RPMI7951 (cell line): ENCODE measurements at places on chromosomes 5 and 9. TPM values are rescaled to one million over a fixed set of nuclear protein-coding genes. Genes with fewer than 3 reads are reported as not detected.

DNA sequence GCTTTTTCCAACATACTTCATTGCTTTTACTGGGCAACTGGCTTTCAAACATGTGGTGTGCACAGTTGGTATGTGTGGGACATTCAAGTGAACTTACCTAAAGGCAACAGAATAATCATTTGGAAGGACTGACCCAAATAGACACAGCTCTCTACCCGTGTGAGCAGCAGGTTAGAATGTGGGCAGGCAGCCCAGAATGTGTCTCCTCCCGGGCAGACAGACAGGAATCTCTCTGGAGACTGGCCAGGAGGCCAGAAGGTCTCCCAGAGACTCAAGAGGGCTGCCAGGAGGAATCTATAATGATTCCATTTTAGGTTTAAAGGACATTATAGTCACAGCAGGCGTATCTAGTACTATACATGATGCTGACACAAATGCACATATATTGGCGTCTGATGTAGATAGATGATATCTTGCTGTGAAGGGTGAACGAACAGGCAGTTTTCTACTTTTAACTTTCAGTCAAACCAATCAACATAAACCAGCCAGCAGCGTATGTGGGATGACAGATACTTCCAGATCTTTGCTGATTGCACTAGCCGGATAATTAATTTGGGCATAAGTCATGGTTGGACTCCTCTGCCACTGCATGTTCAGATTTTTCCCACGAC lies 297.4 kb upstream of the ZNF608 start:
- DNase-seq, result peak; percentile 96

Gene FOXI1
- not detected in 2 replicates for total RNA-seq

GRCh38 chr9:27117489-27118135 lies 8.6 kb downstream of the TEK start:
- peak; percentile 26 for DNase-seq

Gene OLFML2A
- 31.2 and 43.6 TPM in 2 replicates for total RNA-seq

GRCh38 chr9:132575005-132575609 lies 7.3 kb upstream of the BARHL1 start:
- DNase-seq, result peak; percentile 61

- DNase-seq, result no peak
Measured at GRCh38 chr9:123359546-123359945, 3.5 kb downstream of the CRB2 start.

Gene ADAMTS12
- total RNA-seq, result 30.0 and 31.7 TPM in 2 replicates

DNA sequence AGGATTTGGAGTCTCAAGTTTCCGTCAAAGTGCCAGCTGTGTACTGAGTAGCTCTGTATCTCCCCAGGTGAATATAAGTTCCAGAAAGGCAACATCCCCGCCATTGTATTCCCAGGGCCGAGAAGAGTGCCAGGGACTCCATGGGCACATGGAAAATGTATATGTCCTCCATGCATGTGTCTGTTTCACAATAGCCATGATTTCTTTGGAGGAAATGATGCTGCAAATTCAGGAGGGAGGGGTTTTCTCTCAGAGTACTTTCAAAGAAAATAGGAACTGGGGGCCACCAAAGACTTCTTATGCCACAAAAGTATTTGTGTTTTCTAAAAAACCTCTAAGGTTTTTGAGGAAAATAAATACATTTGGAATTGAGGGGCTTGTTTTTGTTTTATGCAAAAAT lies 524.6 kb downstream of the BNC2 start:
- DNase-seq, result no peak

GRCh38 chr5:60829490-60830266 lies 14.4 kb downstream of the ELOVL7 start:
- no peak for DNase-seq

GRCh38 chr9:98375138-98375726 lies 119.8 kb upstream of the TBC1D2 start:
- no peak for DNase-seq

DNA sequence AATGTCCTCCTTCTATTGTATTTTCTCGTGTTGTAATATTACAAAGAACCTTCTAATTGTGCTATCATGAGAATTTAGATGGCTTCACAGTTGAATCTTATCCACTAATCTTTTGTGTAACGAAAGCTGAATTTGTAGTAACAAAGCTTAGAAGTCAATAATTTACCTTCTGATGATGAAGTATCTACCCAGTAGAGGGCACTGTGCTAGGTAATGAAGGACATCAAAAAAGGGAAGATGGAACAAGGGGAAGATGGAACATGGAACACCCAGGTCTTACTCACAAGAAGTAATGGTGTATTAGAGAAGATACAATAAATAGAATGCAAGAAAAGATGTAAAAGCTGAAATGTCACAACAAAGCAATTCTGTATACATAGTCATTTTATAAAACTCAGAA lies 131.0 kb upstream of the CCNG1 start:
- DNase-seq, result no peak

GRCh38 chr9:126119731-126120130 lies 206.9 kb upstream of the MVB12B start:
- no peak for DNase-seq

GRCh38 chr9:100281676-100282387 lies 70.9 kb downstream of the TEX10 start:
- no peak for DNase-seq

- DNase-seq, result peak; percentile 43
Measured at GRCh38 chr5:171162596-171162995, 146.5 kb upstream of the TLX3 start.

- DNase-seq, result no peak
Measured at GRCh38 chr5:132673939-132674630, at the start of gene IL4. Gene IL4 (plus strand): TSS chr5:132673989. CDS start chr5:132674051, 62 bp downstream.

DNA sequence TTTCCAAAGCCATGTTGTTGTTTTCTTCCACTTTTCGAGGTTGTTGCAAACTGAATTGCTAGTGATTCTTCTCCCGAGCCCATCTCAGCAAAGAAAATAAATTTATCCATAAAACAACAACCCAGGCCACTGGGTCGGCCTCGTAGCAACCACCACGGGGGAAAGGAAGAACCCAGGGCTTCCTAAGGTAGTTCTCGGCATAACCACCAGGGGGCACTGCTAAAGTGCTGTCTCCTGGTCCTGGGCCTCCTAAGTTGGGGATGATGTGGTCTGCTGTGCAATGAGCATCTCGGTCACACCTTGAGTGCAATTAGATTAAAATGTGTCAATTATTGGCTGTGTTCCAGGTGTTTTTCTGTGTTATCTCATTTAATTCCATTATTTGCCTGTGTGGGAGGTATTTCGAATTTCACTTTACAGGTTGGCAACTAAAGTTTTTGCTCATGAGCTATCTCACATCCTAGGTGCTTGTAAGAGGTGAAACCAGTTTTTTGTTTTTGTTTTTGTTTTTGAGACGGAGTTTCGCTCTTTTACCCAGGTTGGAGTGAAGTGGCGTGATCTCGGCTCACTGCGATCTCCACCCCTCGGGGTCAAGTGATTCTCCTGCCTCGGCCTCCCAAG lies 102.8 kb upstream of the DAP start:
- DNase-seq, result peak; percentile 53

Gene SIT1
- total RNA-seq, result not detected in 2 replicates

GRCh38 chr5:38497946-38498345 lies 58.5 kb downstream of the LIFR start:
- peak; percentile 20 for DNase-seq
